ENCODE measurements at places on chromosomes 4 and X.

GRCh38 chrX:123713434-123713833 lies 19.4 kb downstream of the THOC2 start:
- DNase-seq: no peak

- no peak for DNase-seq
Measured at GRCh38 chrX:17187136-17187756, 187.8 kb upstream of the NHS start.

GRCh38 chrX:22963196-22963595 lies 36.6 kb upstream of the DDX53 start:
- no peak for DNase-seq

DNA sequence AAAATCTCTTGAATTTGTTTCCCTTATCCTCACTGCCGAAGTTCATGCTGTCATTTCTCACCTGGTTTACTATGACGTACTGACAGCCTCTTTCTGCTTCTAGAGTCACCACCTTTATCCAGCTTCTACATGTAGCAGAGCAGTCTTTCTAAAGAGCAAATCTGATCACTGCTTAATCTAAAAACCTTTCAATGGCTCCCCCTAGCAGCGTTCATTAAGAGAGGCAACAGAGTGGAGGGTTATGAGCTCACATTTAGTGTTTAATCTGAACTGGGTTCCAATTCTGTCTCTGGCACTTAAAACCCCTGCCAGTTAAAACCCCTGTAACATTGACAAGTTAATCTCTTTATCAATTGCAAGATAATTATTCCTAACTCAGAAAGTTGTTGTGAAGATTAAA lies 4.4 kb downstream of the RBPJ start:
- DNase-seq: no peak

- DNase-seq: no peak
Measured at GRCh38 chrX:28329156-28329555, 258.1 kb upstream of the IL1RAPL1 start.

GRCh38 chr4:110654254-110654635 lies 31.4 kb upstream of the PITX2 start:
- DNase-seq: no peak

DNA sequence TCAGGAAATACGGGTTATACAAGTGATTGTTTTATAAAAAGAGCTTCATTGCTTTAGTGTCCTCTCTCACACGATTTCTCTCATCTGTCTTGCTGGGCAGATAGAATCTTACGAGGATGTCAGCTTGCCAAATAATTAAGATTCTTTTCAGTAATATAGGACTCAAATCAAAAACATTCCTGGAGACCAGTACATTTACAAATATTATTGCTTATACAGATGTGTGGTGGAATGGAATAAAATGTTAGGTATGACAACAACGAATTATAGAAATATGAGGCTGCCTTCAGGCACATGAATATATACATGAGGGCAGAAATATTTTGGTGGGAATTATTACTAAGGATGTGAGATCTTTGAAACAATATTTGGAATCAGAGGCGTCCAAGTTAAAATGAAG lies 88.9 kb downstream of the GC start:
- no peak for DNase-seq

DNA sequence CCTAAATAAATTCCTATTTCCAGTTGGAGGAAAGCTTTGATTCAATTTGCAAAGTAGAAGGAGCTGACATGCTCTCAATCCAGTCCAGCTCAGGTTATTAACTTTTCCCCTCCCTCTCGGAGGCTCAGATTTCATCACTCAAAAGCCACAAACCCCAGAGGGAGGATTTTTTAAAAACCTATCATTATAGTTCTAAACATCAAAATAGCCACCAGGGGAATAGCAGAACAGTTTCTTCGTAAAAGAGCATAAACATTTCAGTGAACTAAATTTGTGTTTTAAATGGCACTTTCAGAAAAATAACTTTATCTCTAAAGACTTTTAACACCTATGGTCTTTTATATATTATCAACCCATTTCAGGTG lies 8.8 kb downstream of the GPRIN3 start:
- DNase-seq: no peak

GRCh38 chrX:48938721-48939425 lies 18.5 kb downstream of the OTUD5 start:
- DNase-seq: no peak

DNA sequence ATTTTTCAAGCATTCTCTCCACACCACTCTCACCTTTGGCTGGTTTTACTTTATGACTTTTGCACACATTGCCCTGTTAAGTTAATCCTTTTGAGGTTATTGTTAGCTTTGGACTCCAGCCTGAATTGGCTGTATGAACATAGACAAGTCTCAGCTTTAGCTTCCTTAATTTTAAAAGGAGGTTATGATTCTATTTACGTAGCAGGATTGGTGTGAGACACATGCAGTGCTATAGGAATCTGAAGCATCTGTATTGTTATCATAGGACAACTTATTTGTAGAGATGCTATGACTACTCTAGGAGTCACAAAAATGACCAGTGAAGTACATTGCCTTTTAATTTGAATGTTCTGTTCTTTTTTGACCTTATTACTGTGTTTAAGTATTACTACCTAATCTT lies 15.7 kb downstream of the PGAM4 start:
- DNase-seq: no peak

- no peak for DNase-seq
Measured at GRCh38 chr4:47538111-47538824, 53.2 kb downstream of the ATP10D start.

- DNase-seq: no peak
Measured at GRCh38 chr4:808860-809570, 16.9 kb downstream of the CPLX1 start.

DNA sequence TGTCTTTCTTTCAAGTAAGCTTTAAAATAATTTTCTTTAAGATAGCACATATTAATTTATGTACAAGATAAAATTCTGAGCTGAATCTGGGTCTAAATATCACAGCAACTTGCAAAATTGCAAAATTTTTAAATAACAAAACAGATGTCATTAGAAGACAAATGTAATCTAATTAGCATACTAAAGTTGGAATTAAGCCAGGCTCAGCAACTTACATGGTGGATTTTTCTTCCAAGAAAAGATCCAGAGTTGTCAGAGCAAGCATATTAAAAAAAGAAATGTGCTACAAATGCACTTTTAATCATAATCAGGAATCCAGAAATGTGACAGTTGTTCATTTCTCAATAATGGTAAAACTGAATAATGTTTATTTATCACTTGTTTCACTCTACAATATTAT lies 906.9 kb upstream of the INTU start:
- no peak for DNase-seq

DNA sequence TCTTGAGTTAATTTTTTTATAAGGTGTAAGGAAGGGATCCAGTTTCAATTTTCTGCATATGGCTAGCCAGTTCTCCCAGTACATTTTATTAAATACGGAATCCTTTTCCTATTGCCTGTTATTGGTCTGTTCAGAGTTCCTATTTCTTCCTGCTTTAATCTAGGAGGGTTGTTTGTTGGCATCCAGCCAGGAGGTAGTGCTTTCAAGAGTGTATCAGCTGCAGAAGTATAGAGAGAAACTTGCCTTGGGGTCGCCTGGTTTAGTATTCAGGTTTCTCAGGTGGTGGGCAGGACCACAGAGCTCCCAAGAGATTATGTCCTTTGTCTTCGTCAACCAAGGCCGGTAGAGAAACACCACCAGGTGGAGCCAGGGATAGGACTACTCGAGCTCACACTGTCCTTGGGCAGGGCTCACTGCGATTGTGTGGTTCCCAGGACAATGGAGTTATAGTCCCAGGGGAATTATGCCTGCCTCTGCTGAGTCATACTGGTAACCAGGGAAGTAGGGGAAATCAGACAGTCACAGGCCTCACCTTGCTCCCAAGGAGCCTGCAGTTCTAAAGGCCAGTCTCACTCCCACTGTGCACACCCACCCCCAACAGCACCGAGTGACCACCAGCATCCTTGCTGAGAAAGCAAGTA lies 168.1 kb downstream of the VSIG4 start:
- DNase-seq: no peak

- DNase-seq: no peak
Measured at GRCh38 chrX:151227627-151228026, 51.2 kb downstream of the GPR50 start.

- DNase-seq: no peak
Measured at GRCh38 chrX:40062525-40063155, 35.1 kb downstream of the BCOR start.

- DNase-seq: no peak
Measured at GRCh38 chrX:56813318-56813837, 84.3 kb downstream of the NBDY start.
